ENCODE measurements at places on chromosomes 6 and 20.

DNA sequence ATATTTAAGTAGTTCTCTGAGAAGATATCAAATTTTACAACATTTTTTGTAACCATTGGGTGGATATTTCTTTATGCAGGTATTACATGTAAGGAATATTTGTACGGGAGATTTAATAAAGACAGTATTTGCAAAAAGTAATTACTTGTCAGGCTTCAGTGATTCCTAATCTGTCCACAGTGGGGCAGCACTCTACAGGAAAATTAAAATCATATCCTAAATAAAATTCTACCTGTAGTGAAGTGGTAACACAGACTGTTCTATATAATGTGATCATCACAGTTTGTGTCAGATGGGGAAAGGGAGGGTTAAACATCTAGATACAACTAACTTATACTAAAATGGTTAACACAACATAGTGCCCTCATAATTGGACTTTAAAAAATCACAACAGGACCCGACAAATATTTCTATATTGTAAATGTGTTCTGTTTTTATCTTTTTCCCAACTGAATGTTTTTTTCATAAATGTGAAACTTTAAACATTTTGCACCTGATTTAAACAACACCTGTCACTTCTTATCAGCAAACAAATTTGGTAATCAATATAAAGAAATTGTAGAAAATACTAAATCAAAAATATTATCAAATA, 145.6 kb upstream of the MANEA start:
- DNase-seq = peak; percentile 53

DNA sequence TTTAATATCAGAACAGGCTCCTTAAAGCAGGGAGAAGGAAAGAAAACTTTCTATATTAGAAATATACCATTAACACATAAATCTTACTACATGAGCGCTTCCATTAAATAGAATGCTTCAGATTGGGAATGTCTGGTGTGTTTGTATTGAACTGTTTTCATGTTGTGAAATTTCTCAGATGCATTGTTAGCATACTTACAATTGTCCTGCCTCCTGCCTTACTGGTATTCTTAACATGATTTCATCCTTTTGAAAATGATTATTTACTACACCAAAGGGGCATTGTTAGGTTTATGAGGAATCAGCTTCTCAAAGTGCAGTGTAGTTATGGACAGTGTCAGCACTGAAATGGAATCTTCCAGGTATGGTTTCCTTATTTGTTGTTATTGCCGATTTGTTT, 145.6 kb downstream of the MTFR2 start:
- no peak for DNase-seq

DNA sequence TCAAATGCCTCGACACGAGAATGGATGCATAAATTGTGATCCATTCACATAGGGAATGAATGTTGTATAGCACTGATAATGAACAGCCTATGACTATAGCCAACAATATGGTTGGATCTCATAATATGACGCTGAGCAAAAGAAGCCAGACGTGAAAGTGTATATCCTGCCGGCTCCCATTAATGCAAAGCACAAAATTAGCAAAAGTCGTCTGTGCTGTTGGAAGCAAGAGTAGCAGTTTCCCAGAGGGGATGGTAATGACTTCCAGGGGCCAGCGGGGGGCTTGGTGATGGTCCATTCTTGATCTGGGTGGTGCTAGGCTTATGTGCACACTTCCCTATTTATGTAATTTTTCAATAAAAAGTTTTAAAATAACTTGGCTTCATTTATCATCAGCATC, 1.0 kb upstream of the TAGAP start:
- no peak for DNase-seq

DNA sequence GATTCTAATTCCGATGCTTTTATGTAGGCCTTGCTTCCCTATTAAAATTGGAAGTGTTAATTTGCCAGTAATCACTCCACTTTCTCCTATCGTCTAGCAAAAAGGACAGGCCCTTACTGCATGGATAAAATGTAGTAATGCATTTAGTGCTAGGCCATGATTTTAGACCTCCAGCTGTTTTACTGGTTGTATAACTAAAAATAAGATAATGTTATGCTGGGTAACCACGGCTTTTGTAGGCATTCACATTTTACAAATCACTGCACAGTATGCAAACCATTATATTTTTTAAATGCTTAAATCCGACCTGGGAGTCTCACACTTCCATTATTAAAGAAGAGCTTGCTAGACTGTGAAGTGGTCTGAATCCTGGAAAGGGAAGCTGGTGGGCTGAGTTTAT, 179.5 kb downstream of the TFAP2A start:
- no peak for DNase-seq

GRCh38 chr6:17552861-17553260, 47.2 kb upstream of the FAM8A1 start:
- DNase-seq = no peak

GRCh38 chr6:56787209-56787608, 144.5 kb upstream of the DST start:
- DNase-seq = no peak

GRCh38 chr20:51154708-51155690, 132.1 kb upstream of the KCNG1 start:
- no peak for DNase-seq

DNA sequence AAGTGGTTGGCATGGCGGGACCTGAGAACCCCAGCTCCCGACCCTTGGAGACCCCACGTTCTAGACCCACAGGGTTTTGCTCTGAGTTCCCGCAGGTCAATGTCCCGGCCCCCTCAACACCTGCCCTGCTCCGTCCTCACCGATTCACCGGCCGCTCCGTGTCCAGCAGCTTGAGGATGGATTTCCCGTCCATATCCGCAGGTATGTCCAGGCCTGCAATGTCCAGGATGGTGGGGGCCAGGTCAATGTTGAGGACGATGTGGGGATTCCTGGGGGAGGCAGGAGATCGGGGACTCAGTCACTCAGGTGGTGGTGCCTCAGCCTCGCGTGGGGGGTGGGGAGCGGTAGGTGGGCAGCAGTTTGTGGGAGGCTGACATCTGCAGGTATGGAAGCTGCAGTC, 106.7 kb downstream of the SULF2 start:
- no peak for DNase-seq

GRCh38 chr6:123533862-123534648, 102.7 kb downstream of the TRDN start:
- no peak for DNase-seq

DNA sequence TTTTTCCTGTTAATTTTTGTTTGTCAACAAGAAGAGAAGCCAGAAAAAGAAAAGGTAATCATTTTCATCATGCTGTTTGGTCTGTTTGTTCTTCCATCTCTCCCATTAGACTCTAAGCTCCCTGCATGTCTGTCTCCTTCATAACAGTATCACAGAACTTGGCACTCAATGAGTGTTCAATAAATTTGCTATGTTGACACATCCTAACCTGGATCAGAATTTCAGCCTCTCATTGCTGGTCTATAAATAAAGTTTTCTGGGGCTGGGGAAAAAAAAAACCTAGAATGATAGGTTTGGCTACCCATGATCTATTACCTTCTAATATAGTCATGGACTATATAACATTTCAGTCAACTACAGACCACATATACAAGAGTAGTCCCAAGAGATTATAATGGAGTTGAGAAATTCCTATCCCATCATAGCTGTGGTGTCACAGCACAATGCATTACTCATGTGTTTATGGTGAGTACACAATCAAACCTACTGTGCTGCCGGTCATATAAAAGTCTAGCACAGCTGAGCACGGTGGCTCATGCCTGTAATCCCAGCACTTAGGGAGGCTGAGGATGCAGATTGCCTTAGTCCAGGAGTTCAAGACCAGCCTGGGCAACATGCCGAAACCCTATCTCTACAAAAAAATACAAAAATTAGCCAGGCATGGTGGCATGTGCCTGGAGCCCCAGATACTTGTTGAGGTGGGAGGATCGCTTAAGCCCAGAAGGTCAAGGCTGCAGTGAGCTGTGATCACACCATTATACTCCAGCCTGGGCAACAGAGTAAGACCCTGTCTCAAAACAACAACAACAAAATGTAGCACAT, 5.9 kb downstream of the NUDT3 start:
- no peak for DNase-seq

GRCh38 chr6:52304983-52305390, 20.4 kb upstream of the MCM3 start:
- DNase-seq = no peak

DNA sequence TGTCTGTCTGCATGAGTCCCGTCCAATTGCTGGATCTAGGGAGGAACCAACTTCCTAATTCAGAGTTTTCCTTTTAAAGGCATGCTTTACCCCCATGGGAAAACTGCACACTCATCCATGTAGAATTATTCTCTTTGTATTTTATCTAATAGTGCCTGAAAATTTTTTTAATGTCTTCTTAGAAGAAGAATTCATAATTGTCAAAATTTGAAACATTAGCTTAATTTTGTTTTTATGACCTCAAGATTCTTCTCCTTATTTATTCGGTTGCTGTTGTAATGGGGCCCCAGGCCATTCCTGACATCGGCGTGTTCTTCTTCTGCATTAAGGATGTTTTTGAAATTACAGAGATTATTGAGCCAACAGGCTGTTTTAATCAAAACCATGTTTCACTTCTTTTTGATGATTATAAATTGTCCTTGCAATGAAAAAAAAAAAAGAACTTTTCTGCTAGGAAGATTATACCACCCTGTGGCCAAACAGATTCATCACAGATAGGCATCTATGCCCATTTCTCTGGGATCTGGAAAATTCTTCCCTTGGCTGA, 100.3 kb downstream of the ZNF217 start:
- no peak for DNase-seq

DNA sequence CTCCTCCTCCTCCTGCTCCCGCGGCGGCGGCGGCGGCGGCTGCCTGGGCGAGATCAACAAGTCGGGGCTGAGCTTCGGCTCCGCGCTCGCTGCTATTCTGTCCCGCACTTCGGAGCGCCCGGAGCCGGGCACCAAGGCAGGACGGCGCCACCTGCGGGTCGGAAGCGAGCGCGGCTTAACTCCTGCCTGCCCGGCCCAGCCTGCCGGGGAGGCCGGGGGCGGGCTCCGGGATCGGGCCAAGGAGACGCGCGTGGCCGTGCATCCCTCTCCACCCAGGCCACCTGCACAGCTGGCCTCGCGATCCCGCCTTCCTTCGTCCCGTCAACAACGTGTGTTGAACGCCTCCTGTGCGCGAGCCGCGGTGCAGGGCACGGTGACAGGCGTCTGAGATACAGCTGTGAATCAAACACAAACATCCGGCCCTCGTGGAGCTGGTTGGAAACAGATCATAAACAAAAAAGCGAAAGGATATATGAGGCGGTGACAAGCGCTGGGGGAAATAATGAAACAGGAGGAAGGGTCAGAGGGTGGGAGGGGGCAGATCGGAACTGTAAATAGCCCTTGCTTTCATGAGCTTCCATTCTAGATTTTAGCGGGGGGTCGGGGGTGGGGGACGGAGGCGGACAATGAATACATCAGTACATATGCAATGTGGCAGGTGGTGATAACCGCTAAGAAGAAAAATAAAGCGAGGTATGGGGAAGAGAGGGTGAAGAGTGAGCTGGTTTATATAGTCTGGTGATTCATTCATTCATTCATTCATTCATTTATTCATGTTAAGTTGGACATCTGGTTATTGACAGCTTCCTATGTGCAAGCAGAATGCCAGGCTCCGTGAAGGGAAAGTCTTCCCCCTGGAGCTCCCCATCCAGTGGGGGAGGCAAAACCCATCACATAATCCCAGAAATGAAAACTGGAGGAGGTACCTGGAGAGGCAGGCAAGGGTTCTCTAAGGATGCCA, 2.0 kb upstream of the KCNB1 start:
- peak; percentile 49 for DNase-seq

- DNase-seq = no peak
Measured at GRCh38 chr6:114084327-114084890, 113.5 kb upstream of the HDAC2 start.

- DNase-seq = no peak
Measured at GRCh38 chr20:8401556-8401955, 269.5 kb downstream of the PLCB1 start.

DNA sequence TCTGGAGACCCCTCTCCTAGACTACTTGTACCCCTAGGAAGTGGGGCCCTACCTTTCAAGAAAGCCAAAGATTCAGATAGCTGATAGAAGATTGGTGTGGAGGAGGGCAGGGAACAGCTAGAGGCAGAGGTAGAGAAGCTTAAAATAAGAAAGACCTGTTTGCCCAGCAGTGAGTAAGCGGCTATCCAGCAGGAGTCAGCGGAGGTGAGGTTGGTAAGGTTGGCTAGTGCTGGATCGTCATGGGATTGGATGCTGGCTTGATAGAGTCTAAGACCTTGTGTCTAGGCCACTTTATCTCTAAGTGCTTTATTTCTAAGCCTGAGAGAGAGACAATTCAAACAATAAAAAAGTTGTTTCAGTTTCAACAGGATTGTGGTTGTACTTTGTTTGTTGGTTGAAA, 19.1 kb downstream of the ANKS1A start:
- no peak for DNase-seq

- no peak for DNase-seq
Measured at GRCh38 chr20:62828511-62829230, 11.8 kb downstream of the COL9A3 start.

- peak; percentile 72 for DNase-seq
Measured at GRCh38 chr6:30877419-30878262, 6.7 kb upstream of the DDR1 start.

DNA sequence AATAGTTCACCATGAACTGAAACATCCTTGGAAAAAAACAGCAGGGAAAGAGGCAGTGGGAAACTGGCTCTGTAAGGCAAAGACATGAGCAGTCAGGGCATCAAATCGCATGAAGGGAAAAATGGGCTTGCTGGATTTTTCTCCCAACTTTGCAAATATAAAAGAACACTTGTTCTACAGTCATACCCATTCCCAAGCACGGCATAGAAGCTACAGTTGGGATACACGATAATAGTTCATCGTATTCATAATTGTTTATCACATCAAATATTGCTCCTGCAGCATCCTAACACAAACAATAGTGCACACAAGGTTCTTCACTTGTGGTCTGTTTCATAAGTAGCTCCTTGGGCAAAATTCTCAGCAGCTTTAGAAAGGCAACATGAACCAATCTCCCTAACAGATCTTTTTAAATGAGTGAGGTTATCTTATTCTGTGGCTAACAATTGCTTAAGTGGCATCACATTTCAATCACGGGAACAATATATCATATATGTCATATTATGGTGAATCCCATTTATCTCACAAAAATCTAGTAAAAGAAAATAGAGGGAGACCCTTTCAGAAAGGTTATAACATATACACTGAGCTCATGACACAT, 243.9 kb downstream of the PKHD1 start:
- no peak for DNase-seq

GRCh38 chr6:169388395-169389166, 134.9 kb upstream of the THBS2 start:
- DNase-seq = no peak

DNA sequence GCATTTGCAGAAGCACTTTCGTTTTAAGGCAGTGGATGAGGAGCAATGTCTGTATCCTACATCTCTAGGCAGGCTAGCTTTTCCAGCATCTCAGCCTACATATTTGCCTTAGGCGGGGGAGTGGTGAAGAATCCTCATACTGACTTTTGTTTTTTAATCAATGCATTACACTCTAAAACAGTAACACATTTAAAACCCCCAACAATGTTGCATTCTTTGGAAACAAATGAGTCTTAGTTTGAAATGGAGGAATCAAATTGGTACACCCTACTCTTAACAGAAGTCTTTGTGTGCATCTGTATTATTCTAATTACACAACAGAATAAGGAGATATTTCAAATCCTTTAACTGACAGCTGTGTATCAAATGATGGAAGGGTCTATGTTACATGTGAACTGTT, 9.0 kb downstream of the NKAIN2 start:
- no peak for DNase-seq
